Kidney (tissue), 22 donors: ENCODE measurements at places on chromosomes 1 and 21.
A peak's percentile ranks its signal among the peaks of the same experiment; 100 is the strongest.

DNA sequence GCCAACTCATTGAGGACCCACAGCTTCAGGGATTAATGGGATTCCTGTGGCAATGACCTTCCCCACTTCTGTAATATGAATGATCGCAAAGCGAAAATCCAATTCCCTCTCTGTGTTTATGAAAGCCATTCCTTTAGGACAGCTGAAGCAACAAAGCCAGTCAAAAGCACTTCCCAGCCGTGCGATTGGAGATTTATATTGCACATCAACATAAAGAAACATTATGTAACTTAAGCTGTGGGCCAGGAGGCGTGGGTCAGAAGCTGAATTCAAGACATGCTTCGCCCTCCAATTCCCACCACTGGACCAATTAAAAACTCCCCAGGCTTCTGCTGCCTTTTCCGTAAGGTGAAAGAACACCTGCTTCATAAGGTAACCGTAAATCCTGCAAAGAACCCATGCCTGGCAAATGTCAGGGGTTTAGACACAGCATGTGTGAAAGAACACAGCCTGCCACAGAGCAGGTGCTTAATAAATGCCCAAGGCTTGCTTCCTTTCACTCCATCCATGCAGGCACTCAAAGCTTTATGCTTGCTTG lies 138.9 kb upstream of the SOD1 start:
- no peak for DNase-seq

DNA sequence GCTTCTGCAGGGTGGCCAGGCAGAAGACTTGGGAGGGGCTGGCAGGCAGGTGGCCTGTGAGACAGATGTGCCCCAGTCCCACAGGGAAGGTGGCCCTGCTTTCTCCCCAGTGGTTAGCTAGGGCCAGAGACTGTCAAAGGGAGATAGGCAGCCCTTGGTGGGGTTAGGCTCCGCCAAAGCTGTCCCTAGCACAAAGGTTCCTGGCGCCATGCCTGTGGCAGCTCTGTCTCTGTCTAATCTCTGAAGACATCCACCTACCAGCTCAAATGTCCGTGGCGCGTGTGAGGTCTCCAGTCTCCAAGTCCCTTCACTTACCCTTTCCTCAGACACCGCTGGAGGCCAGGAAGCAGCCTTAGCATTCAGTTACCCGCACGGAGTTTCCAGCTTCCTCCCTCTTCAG lies 17.7 kb downstream of the TCP10L start:
- DNase-seq = no peak

- peak; percentile 13 for DNase-seq
Observed at GRCh38 chr1:232274236-232274855, 355.6 kb downstream of the SIPA1L2 start.

DNA sequence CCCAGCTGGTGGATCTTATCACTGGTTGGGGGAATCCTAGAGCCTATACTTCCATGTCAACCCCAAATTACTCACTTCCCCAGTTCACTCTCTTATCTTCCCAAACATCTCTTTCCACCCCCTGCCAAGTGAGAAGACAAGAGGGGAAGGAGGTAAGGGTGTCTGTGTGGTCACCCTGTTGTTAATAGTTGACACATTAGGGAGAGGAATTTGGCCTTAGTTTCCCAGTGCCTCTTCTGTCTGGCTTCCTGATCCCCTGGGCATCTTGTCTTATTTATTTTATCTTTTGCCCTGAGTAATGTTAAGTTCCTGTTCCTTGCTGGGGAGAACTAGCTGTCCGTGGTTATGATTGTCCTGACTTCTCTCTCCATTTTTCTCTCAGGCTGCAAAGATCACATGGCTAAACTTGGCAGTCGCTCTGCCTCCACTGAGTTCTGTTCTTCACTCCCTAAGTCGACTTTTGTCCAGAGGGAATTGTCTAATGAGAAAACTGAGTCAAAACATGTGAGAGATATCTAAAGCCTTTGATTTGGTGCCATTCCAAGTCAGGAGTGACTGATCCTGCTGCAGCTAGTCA lies 157.1 kb upstream of the SYT6 start:
- DNase-seq = no peak

- no peak for DNase-seq
Observed at GRCh38 chr1:31822766-31823165, 6.9 kb upstream of the SPOCD1 start.

GRCh38 chr21:35190201-35190701 lies 141.1 kb upstream of the RUNX1 start:
- DNase-seq = no peak

DNA sequence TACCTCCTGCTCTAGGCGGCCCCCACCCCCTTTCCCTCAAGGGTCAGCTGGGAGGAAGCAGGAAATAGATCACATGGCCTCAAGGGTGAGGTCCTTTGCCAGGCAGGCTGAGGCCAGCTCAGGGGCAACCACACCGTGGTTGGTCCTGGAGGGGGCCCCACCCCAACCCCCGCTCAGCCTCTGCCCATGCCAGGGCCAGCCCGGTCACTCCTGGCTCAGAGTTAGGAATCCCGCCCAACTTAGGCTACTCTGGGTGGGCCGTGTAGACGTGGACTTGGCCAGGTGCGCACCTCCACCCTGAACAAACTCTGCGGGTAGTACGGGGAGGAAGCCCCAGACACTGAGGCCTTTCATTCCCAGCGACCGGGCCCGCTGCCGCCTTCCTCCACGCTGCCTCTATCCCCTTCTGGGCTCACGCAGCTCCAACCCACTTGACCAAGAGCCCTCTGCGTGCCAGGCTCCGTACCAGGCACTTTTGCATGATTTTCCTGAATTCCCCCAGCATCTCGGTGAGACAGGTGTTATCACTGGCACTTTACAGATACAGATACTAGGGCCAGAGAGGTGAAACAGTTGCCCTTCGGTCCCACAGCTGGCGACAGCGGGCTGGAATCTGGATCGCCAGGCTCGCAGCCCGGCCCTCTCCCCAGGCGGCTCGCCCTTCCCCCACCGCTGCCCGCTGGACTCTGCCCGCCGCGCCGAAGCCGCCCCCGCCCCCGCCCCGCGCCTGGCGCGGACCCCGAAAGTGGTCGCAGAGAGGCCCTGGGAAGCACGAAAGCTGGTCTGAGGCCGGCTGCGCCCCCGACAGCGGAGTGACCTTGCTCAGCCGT lies 769 bp downstream of the GALE start:
- DNase-seq = peak; percentile 68

GRCh38 chr1:32725615-32725982 lies 23.0 kb upstream of the SYNC start:
- DNase-seq = no peak

DNA sequence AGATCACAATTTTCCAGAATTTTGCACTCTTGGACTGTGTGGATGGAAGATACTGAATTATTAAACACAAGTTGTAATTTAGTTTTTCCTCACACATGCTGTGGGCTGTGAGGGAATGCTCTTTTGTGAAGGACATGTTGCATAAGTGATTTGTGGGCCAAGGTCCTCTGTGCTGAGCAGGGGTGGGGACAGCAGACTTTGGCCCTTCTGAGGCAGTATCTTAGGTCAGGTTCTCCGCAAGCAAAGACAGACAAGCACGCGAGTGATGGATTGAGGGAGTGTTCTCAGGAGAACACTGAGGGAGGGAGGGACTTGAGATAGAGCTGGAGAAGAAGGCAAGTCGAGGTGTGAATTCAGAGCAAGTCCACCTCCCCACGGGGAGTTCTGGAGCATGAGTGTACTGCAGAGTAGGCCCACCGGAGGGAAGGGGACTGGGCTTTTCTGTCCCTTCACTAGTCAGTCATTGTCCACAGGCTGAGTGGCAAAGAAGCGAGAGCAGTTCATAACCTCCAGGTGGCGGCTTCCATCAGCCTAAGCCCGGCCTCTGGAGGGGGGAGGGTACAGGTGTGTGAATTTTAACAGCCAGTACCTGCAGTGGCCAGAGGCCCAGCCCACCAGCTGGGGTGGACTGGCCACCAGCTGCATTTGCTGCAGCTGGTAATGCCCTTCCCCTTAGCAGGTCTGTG lies 19.1 kb upstream of the CD101 start:
- DNase-seq = no peak

- DNase-seq = no peak
Observed at GRCh38 chr1:210582205-210582970, 253.7 kb downstream of the HHAT start.
